ENCODE measurements at places on chromosomes 1 and 21. TPM values are rescaled to one million over a fixed set of nuclear protein-coding genes. Genes with fewer than 3 reads are reported as not detected.

GRCh38 chr1:198212675-198213074 is 55.9 kb downstream of the NEK7 start:
- peaks cover 74% of the 10 kb centered on the region for H3K4me1 ChIP-seq
- peak overlapping the region; percentile 77 for H3K27ac ChIP-seq
- H3K36me3 ChIP-seq: peaks cover 66% of the 10 kb centered on the region
- peak; percentile 84 for DNase-seq
- peaks cover 50% of the 10 kb centered on the region for H3K27me3 ChIP-seq
- H3K4me3 ChIP-seq: peak overlapping the region; percentile 65

GRCh38 chr21:18987520-18988026 is 584.0 kb upstream of the TMPRSS15 start:
- no peaks in the 10 kb centered on the region for H3K4me1 ChIP-seq
- no peak for DNase-seq
- no peaks in the 10 kb centered on the region for H3K27me3 ChIP-seq
- H3K4me3 ChIP-seq: no peak overlapping the region

GPBP1L1 gene
- total RNA-seq: 67.5 TPM

GRCh38 chr1:81305997-81306452 is 494.7 kb upstream of the ADGRL2 start:
- H3K4me3 ChIP-seq: no peak overlapping the region
- H3K27ac ChIP-seq: no peak overlapping the region
- no peaks in the 10 kb centered on the region for H3K4me1 ChIP-seq
- peak; percentile 22 for DNase-seq
- H3K27me3 ChIP-seq: peaks cover 2% of the 10 kb centered on the region
- no peaks in the 10 kb centered on the region for H3K36me3 ChIP-seq

Data from HFFc6 (cell line).